Stimulated activated CD8-positive, alpha-beta memory T cell treated with anti-CD3 and anti-CD28 coated beads, Interleukin-7, amount 100 ng/mL, for 48 hours (primary cell): ENCODE measurements at places on chromosomes 1 and 21.

- DNase-seq = no peak
Observed at GRCh38 chr1:42319128-42319851, 15.7 kb downstream of the FOXJ3 start.

- DNase-seq = no peak
Observed at GRCh38 chr1:54971317-54971791, 9.1 kb upstream of the TMEM61 start.

DNA sequence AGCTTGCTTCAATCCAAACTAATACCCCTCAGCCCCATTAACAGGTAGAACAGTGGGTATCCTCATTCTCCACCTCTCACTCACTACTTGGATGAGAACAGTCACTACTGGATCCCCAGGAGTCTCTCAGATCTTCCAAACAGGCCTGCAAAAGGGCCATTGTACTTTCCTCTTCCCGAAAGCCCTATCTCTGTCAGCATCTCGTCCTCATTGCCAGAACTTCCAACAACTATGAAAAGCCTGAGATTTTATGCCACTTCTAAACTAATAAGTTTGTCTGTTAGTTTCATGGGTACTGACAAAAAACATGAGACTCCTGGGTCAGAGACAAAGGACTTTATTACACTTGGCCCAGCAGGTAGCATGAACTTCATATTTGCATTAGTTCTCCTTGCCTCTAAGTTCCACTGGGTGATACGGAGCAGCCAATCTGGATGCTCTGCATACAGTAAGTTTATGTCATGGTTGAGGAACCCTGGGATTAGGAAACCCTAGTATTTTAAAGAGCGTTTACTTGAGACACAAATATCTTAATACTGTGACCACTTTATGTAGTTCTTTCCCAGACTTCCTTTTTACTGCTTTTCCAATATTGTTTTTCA lies 38.1 kb downstream of the VANGL2 start:
- DNase-seq = no peak

GRCh38 chr1:40014253-40014706 lies 26.2 kb upstream of the CAP1 start:
- no peak for DNase-seq

GRCh38 chr1:204894606-204895005 lies 23.9 kb downstream of the NFASC start:
- no peak for DNase-seq

DNA sequence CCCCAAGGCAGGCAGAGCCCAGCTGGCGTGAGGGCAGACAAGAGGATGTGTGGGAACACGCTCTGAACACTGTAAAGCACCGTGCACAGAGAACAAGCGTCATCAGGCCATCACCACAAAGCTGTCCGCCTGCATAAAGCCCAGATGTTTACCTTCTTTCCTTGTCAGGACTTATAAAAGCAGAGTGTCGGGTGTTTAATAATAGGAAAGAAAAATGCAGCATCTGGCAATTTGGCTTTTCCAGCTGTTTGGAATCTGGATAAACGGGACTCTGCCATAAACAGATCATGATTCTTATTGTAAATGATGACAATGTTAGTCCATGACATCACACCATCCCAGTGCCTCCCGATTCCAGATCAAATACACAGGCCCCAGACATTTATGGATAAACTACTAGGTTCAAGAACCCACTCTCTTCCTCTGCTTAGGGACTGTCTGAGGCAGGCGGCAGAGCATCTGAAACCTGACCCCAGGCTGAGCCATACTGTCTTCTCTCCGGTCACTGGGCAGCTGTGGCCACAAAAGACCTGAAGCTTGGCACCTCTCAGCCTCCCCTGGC lies 4.2 kb downstream of the GLIS1 start:
- no peak for DNase-seq

DNA sequence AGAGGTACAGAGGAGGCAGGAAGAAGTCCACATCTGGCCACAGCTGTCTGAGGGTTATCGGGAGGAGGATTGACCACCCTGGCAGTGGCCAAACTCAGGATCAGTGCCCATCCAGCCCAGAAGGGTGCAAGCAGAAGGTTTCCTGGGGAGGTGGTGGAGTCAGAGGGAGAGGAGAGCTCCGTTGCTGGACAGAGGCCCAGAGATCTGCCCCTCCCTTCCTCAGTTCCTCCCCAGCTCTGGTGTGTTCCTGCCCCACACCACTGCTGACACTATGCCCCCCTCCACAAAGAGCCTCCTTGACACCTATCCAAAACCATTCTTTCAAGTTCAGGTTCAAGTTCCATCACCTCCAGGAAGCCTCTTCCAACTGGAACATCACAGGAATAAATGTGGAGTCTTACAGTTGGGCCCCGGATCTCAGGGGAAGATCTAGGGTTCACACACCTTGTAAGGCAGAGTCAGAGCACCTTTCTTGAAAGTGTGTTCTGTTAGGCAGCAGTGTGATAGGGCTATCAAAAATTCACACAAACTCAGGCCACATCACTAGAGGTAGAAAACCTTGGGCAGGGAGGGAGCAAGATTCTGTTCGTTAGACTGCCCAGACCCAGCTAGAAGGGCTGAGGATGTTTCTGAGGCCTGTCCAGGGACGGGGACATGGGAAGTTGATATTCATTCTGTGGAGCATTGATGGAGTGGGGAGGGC lies 7.4 kb downstream of the LDLRAD1 start:
- no peak for DNase-seq

DNA sequence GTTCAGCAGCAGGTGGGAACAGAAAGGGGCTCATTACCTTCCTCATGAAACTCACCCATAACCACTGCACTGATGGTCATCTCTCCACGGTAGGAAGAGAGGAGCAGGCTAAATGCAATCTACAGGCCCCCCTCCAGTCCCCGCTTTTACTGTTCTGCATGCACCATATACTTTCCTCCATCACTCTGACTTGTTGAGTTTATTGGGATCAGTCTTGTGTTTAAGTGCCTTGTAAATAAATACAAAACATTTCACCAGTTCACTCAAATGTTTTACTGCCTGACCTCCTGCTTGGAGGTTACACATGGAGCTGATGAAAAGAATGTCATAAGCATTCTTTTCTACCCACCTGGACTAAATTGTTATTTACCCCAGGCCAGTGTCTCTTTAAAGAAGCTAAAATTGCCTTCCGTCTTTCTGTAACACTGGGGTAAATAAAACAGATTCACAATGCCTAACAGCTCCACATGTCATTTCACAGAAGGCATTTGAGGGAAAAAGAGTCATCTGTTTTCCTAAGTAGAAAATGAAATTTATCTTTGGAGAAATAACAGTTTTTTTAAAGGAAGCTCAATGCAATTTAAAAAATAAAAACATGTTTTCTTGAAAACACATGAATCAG lies 30.7 kb downstream of the PTPN14 start:
- no peak for DNase-seq

DNA sequence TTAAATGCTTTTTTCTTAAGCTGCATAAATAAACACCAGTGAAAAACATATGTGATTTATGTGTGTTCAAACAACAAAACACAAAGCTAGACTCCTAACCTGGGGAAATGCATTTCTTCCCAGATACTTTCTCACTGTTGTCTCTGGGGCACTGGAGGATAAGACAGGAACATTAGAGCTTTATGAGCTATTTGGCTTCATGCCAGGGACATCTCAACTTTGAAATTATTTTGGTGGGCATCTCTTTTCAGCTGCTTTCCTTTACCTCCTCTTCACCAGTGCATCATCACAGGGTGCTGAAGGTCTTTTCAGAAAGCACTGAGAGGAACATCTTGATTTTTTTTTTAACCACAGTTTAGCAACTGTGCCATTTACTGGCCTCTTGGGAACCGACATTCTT lies 212.9 kb downstream of the DNM3 start:
- DNase-seq = no peak

DNA sequence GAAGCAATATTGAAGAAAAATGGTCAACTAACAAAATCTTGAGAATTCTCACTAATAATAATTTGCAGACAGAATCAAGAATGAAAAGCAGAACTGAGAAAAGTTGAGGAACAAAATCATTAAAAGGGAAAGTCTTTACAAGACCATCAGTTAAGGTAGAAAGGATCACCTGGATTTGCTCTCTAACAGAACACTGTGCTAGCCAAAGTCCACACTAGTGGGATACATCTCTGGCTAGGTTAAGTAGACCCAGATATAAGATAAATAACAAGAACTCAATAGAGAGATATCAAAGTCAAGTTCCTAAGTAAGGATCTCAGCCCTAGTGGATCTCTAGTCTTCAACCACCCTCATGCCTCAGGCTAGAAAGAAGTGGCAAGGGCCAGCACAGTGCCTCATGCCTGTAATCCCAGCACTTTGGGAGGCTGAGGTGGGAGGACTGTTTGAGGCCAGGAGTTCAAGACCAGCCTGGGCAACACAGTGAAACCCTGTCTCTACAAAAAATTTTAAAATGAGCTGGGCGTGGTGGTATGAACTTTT lies 19.6 kb downstream of the IPP start:
- no peak for DNase-seq

GRCh38 chr1:177700856-177701255 lies 269.0 kb downstream of the SEC16B start:
- no peak for DNase-seq

GRCh38 chr1:55484173-55484572 lies 269.0 kb upstream of the USP24 start:
- no peak for DNase-seq

DNA sequence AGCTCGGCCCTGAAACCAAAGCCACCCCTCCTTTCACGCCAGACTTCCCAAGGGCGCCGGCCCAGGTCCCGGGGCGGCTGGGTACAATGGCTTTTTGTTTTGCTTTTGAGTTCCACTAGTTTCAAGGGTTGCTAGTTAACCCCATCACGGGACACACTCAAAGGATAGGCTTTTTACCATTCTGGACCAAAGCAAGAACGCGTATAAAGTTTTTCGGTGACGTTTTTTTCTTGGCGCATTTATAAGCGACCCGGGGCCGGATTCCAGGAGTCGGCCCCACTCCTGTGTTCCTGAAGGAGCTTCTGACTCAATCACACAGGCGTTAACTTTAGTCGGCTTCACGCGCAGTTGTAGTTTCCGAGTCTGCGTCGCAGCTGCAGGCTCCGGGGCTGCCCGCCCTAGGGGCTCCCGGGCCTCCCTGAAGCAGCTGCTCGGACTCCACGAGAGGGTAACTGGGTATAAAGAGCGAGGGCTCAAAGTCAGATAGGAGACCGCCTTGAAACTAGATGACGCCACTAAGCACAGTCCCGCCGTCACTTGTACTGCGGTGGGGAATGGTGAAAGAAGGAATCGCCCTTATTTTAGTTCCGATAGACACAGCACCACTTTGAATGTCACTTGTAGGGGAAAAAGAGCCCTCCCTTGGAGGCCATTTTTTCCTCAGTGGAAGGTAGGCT lies 707 bp upstream of the KLHL21 start:
- DNase-seq = no peak

- no peak for DNase-seq
Observed at GRCh38 chr1:69824932-69825331, 257.2 kb downstream of the LRRC7 start.

DNA sequence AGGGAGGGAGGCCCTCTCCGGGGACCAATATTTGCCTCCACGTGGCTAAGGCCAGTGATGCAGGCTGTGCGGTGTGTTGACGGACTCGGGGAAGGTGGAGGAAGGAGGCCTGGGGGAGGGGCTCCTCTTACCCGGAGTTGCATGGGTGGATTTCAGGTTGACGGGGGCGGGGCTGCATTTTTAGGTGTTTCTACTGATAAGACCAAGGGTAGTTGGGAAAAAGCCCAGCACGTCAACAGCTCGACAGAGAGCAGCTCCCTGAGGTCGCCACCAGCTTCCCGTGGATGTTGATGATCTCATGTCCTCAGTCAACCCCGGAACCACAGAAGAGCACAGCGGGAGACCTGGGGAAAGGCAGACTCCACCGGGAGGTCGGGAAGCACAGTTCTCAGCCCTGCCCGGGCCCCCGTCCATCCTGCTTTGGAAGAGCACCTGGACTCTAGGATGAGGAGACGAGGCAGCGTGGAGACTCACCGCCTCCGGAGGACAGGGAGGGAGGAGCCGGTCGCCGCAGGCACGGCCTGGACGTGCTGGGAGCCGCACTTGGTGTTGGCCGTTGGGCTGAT lies 32.9 kb upstream of the COL6A1 start:
- no peak for DNase-seq

DNA sequence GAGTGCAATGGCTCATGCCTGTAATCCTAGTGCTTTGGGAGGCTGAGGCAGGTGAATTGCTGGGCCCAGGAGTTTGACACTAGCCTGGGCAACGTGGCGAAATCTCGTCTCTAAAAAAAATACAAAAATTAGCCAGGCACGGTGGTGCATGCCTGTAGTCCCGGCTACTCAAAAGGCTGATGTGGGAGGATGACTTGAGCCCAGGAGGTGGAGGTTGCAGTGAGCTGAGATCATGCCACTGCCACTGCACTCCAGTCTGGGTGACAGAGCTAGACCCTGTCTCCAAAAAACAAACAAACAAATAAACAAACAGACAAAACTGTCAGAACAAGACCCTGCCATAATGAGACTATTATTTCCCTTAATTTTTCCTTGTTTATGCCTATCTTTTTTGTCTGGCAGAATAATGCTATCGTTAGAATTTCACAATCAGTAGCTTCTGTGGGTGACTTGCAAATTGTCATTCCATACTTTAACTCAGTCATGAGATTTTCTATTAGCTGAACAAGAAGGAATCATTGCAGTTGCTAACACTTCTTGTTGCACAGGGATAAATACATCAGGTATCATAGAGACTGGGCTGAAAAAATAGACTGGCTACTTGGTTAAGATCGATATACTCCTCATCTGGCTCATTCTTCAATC lies 7.5 kb upstream of the THEM4 start:
- no peak for DNase-seq

GRCh38 chr1:227899141-227899819 lies 48.5 kb downstream of the WNT9A start:
- no peak for DNase-seq

DNA sequence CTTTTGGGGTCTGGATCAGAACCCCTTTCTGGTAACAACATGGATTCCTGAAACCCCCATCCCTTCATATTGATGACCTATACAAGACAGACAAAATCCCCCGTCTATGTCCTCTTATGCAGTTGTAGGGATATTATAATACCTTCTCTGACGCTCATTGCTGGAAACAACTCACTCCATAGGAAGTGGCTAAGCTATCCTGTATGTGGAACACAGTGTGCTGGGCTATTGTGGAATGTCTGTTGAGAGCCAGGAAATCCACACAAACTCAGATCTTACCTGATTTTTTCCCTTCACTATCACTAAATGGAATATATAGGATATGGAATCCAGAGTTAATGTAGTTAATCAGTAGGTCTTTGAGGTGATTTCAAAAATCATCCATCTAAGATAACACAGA lies 17.7 kb upstream of the PIK3R3 start:
- no peak for DNase-seq

DNA sequence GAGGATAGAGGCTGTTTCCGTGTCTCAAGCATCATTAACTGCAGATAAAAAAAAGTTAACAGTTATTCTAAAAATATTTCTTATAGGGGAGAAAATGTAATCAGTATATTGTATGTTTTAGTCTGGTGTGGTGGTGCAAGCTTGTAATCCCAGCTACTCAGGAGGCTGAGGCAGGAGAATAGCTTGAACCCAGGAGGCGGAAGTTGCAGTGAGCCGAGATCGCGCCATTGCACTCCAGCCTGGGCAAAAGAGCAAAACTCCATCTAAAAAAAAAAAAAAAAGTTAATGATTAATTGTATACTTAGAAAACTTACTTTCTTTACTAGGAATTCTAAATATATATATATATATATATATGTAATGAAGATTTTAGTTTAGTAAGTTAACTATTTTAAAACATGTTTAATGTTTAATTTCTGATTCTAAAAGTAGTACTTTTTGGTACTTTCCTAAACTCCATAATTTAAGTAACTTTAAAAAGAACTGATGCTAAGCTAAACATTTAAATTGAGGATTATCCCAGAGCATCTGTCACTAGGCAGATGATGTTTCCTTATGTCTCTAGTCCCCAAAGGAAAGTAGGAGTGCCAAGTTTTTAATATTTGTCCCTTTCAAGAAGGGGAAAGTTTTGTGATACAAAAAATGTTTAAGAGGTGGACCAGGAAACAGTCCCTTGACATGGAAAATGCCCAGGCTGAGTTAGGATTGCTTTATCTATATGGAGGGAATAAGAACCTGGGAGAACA lies 66.3 kb downstream of the DYRK1A start:
- no peak for DNase-seq
